Hepatocyte (in vitro differentiated cells): ENCODE measurements at places on chromosomes 6 and 20.

DNA sequence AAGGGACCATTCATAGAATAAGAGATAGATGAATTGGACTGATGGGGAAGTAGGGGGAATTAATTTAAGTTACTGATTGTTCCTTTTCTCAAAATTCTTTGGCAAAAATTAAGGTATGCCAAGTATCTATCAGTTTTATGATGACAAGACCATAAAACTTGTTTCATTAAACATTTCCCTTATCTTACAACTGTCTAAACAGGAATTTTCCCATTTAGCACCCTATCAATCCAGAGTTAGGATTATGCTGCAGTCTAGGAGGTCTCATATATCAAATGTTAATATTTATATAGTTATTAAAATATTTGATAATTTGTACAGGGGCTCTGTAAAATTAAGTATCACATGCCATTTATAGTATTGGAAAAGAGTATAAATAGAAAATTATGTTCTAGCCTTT is 51.5 kb upstream of the ARID1B start:
- no peaks in the 10 kb centered on the region for H3K36me3 ChIP-seq
- no peak overlapping the region for H3K27ac ChIP-seq
- no peak for DNase-seq
- no peaks in the 10 kb centered on the region for H3K27me3 ChIP-seq

GRCh38 chr6:14063756-14064155 is 53.8 kb upstream of the CD83 start:
- no peaks in the 10 kb centered on the region for H3K36me3 ChIP-seq
- peaks cover 6% of the 10 kb centered on the region for H3K27me3 ChIP-seq
- H3K4me1 ChIP-seq: no peaks in the 10 kb centered on the region
- no peak overlapping the region for H3K27ac ChIP-seq
- no peak overlapping the region for H3K4me3 ChIP-seq

DNA sequence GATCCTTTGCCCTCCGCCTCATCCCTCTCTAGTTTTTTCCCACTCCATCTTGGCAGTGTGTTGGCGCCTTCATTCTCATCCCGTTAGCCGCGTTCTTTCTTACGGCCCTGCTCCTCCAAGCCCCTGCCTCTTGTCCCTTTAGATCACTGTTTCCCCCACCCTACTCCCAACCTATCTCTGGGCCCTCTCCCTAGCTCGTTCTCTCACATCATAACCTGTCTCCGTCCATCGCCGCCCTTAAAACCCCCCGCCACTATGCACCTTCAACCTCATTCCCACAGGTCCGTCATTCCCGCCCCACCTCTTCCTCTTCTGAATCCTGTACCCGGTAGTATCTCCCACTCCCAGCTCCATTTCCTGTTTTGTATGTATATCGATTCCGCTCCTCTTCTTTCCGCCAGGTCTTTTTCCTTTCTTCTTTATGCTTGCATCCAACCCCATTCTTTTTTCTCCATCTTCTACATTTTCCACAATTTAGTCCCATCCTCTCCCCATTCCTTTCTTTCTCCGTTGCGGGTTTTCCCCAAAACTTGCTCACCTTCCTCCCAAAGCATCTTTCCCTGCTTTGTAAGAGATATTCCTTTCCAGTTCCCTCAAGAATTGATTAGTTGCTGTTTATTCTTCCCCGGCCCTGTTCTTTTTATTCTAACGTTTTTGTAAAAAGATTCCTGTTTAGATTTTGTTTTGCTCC is 671 bp downstream of the EFHC1 start:
- peaks cover 19% of the 10 kb centered on the region for H3K4me1 ChIP-seq
- DNase-seq: peak; percentile 45
- H3K27me3 ChIP-seq: no peaks in the 10 kb centered on the region
- peak overlapping the region; percentile 55 for H3K4me3 ChIP-seq

DNA sequence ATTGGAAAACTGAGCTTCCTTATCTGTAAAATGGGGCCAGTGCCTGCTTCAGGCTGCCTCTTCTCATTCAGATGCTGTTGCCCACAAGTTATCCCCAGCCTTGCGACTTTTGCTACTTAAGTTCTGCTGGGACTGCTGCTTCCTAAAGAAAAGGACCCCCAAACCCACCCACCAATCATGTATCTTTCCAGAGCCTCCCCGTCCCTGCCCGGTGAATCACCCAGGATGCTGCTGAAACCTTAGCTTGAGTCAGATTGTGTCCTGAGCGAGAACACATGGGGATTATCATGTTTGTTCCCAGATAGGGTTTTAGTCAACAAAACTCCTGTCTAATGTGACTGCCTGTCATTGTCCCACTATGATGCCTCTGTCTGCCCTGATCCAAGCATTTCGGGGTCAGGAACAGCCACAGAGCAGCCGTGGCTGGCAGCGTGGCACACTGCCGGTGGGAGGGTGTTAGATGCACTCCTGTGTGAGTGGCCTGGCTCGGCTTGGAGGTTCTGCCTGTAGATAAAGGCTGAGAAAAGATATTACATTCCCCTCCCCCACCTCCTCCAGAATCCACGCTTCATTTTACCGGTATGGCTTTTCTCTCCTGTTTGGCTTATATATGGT is 79.9 kb downstream of the TOX2 start:
- no peak overlapping the region for H3K27ac ChIP-seq
- no peaks in the 10 kb centered on the region for H3K27me3 ChIP-seq
- no peak for DNase-seq
- no peaks in the 10 kb centered on the region for H3K36me3 ChIP-seq
- no peaks in the 10 kb centered on the region for H3K4me1 ChIP-seq

GRCh38 chr6:24332317-24332716 is 25.5 kb downstream of the DCDC2 start:
- H3K4me1 ChIP-seq: peaks cover 4% of the 10 kb centered on the region
- H3K4me3 ChIP-seq: no peak overlapping the region
- H3K27ac ChIP-seq: no peak overlapping the region
- peak; percentile 15 for DNase-seq
